ENCODE measurements at places on chromosomes 2 and 18. TPM values are rescaled to one million over a fixed set of nuclear protein-coding genes. Genes with fewer than 3 reads are reported as not detected.

- DNase-seq = no peak
These were observed 552.3 kb downstream of the ERBB4 start for GRCh38 chr2:211986313-211986712.

GRCh38 chr18:76275727-76276313 is 219.2 kb downstream of the ZNF516 start:
- no peak for DNase-seq

GRCh38 chr2:201704536-201704935 is 6.1 kb upstream of the MPP4 start:
- DNase-seq = peak; percentile 38

The PID1 gene
- polyA plus RNA-seq = not detected

The SCN1A gene
- not detected for polyA plus RNA-seq

The DOK6 gene
- not detected for polyA plus RNA-seq

GRCh38 chr2:190615555-190616200 is 33.2 kb upstream of the NAB1 start:
- no peak for DNase-seq

DNA sequence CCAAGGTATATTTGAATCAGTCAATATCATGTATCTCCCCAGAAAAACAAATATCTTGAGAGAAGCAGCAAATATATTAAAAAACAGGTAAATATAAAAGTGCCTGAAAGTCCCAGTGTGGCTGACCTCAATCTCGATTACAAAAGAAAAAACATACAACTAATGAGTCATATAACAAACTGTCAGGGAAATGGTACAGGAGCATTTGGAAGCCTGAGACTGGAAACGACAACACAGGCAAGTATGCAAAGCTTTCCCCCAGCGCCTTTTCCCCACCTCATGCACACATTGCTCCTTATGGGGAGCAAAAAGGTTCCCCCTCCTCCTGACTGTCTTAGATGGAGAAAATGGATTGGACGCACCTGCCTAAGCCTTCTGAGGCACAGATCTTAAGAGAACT is 230.7 kb downstream of the TMX3 start:
- DNase-seq = no peak

DNA sequence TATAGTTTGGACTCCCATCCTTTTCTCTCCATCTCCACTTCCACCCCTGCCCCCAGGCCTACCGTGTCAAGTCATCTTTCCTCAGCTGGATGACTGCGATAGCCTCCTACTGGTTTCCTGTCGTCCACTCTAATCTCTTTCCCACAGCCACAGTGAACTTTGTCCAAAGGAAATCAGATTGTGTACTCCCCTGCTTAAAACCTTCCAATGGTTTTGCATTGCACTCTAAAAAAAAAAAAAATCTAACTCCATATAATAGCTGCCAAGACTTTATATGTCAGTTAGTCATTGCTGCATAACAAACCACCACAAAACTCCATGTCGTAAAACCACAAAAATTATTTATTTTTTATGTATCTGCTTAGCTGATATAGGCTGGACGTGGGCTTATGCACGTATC is 160.2 kb upstream of the CCDC68 start:
- DNase-seq = peak; percentile 8

The REG1B gene
- not detected for polyA plus RNA-seq

The CD226 gene
- not detected for polyA plus RNA-seq

- DNase-seq = no peak
These were observed 18.0 kb upstream of the SAG start for GRCh38 chr2:233289648-233290047.
